ENCODE measurements at places on chromosomes 7 and 10.

DNA sequence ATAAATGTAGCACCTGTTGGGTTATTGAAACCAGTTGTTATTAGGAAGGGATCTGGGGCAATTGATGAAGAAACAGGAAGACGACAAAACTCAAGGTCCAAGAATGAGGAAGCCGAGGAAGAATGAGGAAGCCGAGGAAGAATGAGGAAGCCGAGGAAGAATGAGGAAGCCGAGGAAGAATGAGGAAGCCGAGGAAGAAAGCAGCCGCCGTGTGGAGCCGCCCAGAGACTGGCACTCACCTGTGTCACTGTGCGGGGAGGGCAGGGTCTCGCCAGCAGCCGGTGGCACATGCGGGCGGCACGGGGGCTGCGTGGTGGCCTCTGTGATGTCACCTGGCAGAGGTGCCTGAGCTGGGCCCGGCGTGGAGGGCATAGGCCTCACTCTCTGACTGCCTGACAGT is 71.1 kb upstream of the CFAP46 start:
- DNase-seq: no peak

GRCh38 chr10:45660876-45661411 is 11.6 kb downstream of the ZFAND4 start:
- DNase-seq: peak; percentile 55

DNA sequence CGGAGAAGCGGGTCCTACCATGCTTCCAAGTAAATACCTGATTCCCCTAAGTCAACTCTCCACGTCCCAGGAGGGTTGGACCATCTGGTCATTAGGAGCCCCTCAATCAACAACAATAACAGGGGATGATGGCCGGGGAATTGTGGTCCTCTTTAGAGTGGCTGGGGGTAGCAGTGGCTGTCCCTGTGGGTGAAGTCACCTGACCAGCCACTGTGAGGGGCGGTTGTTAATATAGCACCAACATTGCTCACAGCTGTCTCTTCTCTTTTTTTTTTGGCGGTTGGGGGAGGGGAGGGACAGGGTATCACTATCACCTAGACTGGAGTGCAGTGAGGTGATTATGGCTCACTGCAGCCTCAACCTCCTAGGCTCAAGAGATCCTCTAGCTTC is 67.9 kb downstream of the SPDYE5 start:
- no peak for DNase-seq

DNA sequence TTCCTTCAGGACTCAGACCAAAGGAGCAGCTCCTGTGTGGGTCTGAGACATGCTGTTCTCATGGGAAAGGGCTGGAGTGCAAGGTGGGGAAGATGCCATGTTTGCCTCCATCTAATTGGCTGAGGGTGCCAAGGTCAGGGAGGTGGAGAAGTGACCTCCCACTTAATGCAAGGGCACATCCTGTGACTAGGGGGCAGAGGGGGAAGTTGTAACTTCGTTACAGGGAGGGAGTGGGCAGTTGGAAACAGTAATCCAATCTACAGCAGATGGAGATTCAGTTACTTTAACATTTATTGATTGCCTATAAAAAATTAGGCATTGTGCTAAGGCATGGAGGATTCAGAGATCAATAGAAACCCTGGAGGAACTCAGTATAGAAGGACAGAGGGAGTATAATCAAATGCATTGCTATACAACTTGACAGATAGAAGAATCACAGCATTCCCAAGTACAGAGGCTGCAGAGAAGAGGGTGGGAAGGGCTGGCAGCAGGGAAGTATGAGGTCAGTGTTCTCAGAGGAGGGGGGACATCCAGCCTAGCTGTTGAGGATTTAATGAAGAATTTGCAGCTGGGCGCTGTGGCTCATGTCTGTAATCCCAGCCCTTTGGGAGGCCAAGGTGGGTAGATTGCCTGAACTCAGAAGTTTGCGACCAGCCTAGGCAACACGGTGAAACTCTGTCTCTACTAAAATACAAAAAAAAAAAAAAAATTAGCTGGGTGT is 75.9 kb downstream of the CCNY start:
- DNase-seq: no peak

- no peak for DNase-seq
Measured at GRCh38 chr7:13615679-13616078, 373.8 kb downstream of the ETV1 start.

GRCh38 chr7:71851776-71852498 is 560.2 kb downstream of the CALN1 start:
- no peak for DNase-seq

DNA sequence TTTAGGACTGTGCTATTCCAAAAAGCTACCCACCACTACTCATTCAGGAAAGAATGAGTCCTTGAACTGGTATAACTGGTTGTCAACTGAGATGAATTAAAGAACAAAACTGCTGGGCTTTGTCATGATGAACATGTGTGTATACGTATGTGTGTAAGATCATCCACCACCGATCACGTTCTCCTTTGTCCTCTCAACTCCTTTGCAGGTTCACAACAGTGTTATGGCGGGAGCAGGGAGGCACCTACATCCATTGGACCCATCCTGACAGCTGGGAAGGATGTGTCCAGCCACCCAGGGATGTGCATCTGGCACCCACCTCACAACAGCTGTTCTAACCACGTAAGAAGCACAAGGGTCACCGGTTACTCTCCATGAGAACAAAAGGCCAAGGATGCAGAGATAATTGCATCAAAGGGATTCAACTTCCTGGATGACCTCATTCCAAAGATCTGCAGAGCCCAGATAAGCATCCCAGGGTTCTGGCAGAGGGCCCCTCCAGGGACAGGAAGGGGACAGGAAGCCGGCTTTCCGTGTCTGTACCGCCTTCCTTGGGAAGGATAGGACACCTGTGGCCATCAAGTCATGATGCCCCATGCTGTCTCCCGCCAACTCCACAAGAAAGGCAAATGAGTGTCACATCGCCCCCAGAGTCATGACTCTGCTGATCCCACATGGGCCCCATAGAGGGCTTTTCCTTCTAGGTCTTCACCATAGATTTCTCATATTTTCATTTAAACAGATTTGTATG is 66.1 kb downstream of the STEAP1B start:
- DNase-seq: peak; percentile 60

DNA sequence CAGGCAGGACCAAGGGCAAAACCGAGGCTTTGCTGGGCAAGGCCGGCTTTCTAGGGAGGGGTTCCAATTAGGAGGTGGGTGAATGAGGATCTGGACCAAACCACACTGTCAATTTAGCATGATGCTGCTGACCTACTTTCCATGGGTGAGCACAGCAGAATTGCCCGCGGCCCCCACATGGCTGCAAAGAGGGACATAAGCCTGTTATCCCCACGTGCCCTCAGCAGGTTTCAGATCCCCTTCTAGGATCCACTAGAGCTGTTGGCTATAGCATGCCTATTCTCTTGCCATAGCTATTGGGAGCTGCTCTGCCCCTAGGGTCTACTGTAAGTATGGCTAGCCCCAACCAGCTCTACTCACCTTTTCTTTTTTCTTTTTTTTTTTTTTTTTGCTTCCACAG is 102.8 kb downstream of the COL13A1 start:
- no peak for DNase-seq

- DNase-seq: no peak
Measured at GRCh38 chr7:114688443-114689055, 233.3 kb upstream of the MDFIC start.

GRCh38 chr10:8349610-8350249 is 295.2 kb downstream of the GATA3 start:
- no peak for DNase-seq

DNA sequence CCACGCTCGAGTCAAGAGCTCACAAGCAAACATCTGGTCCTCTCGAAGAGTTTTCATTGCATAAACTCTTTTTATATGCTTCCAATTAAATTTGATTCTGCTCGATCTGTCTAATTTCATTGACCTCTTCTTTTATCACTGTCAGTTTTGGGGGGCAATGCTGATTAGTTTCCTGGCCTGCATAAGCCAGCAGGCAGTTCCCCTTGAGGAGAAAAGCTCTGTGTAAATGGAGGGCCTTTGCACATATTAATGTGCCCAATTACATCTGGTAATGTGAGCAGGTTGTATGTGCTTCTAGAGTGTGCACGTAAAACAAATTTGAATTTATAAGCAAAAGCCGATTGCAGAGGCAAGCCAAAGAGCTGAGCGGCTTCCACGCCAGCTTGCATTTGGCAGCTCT is 210.3 kb downstream of the ABCA13 start:
- no peak for DNase-seq

GRCh38 chr10:88253-88652 is 39.2 kb upstream of the TUBB8 start:
- no peak for DNase-seq

- no peak for DNase-seq
Measured at GRCh38 chr10:19659920-19660655, 156.1 kb upstream of the PLXDC2 start.

DNA sequence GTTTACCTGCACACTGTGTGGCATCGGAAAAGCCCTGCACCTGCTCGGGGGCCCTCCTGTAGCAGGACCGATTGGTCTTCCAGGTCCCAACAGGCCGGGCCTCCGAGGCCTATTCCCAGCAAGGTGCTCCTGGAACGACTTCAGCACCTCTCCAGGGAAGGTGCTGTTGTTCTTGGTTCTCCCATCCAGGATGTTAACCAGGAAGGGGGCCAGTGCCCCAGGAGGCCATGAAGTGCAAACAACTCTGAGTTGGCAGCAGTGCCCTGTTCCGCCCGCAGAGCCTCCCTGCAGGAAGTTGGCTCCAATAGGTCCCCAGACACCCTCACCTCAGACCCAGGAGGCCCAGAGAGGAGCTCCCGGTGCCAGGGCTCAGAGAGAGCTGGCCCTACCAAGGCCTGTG is 64.0 kb upstream of the DUSP5 start:
- DNase-seq: no peak

GRCh38 chr7:149140831-149141230 is 6.4 kb upstream of the ZNF398 start:
- no peak for DNase-seq

DNA sequence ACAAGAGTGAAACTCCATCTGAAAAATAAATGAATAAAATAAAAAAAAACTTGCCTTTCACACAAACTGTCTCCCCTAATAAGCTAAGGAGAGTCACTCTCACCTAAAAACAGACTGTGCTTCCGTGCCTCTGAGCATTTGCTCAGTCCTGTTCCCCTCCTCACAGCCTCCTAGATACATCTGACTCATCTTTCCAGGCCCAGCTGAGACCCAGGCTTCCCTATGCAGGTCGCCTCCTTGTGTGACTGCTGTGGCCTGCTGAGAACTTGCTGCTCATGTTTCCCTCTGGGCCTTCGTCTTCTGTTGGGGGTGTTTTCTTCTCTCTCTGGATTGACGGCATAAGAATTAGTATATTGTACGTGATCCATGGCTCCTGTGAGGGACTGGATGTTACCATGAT is 777.7 kb downstream of the LRMDA start:
- DNase-seq: no peak

GRCh38 chr10:70319183-70319582 is 35.4 kb upstream of the NPFFR1 start:
- no peak for DNase-seq

GRCh38 chr10:110643035-110643652 is 992 bp upstream of the RBM20 start:
- no peak for DNase-seq

- DNase-seq: no peak
Measured at GRCh38 chr10:109899356-109900331, 23.7 kb downstream of the XPNPEP1 start.

DNA sequence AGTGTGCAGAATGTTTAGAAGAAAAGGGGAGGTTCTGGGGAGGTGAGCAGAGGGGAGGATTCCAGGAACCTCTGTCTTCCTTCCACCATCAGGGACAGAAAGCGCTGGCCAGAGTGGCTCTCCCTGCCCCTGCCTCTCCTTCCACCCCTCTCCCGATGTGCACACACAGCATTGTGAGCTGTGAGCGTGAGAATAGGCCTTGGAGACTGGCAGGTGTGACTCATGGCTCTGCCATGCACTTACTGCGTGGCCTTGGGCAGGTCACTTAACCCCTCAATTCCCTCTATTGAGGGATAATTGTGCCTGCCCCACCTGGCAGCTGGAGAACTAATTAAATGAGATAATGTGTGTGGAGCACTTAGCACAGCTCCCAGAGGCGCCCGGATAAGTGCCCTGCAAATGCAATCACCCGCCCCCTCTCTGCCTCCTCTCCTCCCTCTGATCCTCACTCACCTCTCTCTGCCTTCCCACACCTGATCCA is 115.4 kb downstream of the ZMIZ1 start:
- no peak for DNase-seq

DNA sequence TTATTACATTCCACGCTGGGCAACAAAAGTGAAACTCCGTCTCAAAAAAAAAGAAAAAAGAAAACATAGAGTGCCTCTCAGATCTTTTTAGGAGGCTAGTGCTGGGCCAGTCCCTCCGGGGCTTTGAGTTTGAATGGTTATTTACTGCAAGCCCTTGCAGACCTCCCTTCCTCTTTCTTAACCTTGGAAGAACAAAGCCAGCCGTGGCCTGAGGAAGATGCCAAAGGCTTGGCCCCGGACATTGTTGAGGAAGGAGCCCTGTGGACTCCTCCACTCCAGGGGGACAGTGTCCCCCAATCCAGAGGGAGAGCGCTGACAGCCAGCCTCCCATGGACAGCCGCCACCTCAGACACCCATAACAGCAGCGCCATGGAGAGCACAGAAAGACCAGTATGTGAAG is 5.0 kb downstream of the TSPAN33 start:
- DNase-seq: no peak

DNA sequence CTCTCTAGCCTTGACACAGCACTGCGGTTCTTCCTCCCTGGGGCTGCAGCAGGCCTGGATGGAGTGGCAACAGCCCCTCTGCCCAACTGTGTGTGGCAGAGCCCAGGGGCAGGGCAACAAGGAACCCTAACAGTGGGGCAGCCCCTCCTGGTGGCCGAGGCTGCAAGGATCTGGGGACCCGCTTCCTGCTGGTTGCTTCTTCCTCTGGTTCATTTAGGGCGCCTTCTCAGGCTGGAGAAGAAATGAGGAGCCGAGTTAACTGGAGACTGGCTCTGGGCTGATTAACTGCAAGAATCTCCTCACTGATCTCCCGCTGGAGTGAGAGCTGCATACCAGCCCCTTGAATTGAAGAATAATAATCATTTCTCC is 80.1 kb upstream of the EMX2 start:
- no peak for DNase-seq

- no peak for DNase-seq
Measured at GRCh38 chr7:35316549-35316948, 62.6 kb upstream of the TBX20 start.

GRCh38 chr10:114362826-114363355 is 41.4 kb downstream of the AFAP1L2 start:
- no peak for DNase-seq

- DNase-seq: no peak
Measured at GRCh38 chr10:132036887-132037675, 28.7 kb upstream of the JAKMIP3 start.

- no peak for DNase-seq
Measured at GRCh38 chr10:23351926-23352519, 7.4 kb upstream of the C10orf67 start.

- no peak for DNase-seq
Measured at GRCh38 chr10:10477844-10478243, 539.8 kb upstream of the CELF2 start.

GRCh38 chr7:43328785-43329380 is 216.4 kb downstream of the HECW1 start:
- no peak for DNase-seq

- no peak for DNase-seq
Measured at GRCh38 chr7:44309271-44310091, 15.9 kb downstream of the CAMK2B start.

- no peak for DNase-seq
Measured at GRCh38 chr10:67776371-67776770, 61.6 kb downstream of the DNAJC12 start.

Measured in OCI-LY7 (cell line).